ENCODE measurements at places on chromosomes 11 and 22.

DNA sequence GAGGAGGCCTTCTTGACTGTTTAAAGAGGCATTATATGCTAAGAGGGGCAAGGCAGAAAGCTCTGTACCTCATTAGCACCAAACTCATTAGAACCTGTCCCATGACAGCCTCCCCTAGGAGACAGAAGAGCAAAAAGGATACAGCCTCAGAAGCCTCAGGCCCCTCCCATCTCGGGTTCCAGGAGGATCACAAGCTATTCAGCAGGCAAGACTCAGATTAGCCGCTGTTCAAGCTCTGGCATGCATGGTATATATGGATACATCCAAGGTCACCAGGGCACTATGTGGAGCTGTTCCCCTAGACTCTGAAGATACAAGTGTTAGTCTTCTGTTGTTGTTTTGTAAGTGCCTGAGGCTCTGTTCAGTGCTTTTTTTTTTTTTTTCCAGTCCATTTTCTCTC is 32.1 kb downstream of the ATXN10 start:
- no peak for DNase-seq

- no peak for DNase-seq
These were observed 76.4 kb downstream of the YAP1 start for GRCh38 chr11:102186551-102187191.

DNA sequence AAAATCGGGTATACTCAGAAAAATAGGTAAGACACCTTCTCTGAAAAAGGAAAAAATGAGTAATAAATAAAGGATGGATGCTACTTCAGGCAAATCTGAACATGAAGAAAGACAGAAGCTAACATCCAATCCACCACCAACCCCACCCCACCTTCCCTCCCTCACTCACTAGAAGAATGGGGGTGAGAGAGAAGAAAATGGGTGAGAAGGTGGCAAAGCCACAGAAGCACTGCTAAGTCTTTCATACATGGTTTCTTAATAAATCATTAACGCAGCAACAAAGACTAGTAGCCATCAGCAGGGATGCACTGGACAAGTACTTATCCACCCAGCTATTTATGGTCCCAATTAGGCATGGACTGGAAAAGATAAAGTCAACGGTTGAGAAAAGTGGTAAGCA is 5.9 kb downstream of the FHIP1B start:
- no peak for DNase-seq

- peak; percentile 73 for DNase-seq
These were observed 21.4 kb downstream of the CD44 start for GRCh38 chr11:35160246-35160824.

GRCh38 chr11:61625525-61625924 is 44.6 kb upstream of the SYT7 start:
- DNase-seq, result no peak

DNA sequence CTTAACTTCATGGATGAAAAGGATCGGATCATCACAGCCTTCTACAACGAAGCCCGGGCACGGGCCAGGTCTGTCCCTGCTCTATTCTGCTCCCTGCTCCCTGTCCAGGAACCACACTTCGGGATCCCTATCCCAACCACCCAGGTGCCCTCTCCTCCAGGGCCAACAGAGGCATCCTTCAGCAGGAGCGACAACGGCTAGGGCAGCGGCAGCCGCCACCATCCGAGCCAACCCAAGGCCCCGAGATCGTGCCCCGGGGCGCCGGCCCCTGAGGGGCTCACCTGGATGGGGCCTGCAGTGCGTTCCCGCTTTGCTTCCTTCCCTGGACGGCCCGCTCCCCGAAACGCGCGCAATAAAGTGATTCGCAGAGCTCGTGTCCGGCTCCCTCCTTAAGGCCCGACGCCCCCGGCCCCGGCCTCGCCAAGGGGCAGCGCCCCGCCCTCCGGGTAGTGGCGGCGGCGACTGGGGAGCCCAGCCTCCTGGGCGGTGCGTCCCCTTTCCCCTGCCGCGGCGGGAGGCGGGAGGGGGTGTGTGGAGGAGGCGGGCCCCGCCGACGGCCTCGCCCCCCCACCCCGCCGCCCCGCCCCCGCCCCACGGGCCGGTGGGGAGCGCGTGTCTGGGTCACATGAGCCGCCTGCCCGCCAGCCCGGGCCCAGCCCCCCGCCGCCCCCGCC is at the start of gene VEGFB:
Gene VEGFB, plus strand, starts transcription at position 672 of the 674 bp plus-strand sequence. CDS start 250 bp downstream, outside the sequence.
- peak; percentile 73 for DNase-seq

GRCh38 chr11:16912692-16913111 is 101.5 kb downstream of the PLEKHA7 start:
- no peak for DNase-seq

- DNase-seq, result no peak
These were observed 22.3 kb upstream of the MICAL2 start for GRCh38 chr11:12088047-12088481.

DNA sequence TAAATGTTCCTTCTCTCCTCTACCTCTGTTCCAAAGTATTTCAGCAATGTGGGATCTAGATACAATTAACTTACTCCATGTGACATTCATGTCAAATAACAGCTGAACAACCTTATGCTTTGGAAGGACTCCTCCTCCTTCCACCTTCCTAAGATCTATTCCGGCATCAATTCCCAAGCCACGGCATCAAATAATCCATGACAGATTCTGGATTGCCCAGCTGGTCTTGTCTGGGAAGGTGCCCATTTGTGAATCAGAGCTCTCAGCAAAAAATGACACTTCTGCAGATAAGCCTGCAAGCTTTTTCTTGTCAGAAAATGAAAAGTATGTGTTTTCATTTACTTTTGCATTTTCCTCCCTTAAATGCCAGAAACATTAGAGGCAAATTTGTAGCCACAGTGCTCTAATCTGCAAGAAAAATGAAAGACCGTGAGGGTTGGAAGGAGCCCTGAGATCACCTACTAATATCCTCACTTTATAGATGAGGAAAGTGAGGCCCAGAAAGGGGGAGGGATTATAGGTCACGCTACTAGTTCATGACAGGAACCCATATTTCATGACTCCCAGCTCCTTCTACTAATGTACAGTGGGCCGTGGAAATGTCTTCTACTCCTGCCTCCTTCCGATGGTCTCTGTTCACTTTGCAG is 124.0 kb downstream of the ME3 start:
- no peak for DNase-seq

DNA sequence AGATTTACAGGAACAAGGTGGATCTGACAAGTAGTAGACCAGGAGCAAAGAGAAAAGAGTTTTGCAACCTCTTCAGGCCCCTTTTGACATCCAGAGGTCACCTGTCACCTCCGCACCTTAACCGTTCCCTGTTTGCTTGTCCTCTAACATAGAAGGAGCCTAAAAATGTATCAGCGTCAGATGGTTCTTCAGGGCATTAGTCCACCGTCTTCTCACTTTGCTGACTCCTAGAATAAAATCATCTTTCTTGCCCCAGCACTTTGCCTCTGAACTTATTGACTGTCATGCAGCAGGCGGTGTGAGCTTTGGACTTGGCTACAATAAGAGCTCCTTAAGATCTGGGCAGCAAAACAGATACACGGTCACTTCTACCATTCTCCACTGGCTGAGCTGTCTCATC is 339.7 kb upstream of the B3GAT1 start:
- no peak for DNase-seq

DNA sequence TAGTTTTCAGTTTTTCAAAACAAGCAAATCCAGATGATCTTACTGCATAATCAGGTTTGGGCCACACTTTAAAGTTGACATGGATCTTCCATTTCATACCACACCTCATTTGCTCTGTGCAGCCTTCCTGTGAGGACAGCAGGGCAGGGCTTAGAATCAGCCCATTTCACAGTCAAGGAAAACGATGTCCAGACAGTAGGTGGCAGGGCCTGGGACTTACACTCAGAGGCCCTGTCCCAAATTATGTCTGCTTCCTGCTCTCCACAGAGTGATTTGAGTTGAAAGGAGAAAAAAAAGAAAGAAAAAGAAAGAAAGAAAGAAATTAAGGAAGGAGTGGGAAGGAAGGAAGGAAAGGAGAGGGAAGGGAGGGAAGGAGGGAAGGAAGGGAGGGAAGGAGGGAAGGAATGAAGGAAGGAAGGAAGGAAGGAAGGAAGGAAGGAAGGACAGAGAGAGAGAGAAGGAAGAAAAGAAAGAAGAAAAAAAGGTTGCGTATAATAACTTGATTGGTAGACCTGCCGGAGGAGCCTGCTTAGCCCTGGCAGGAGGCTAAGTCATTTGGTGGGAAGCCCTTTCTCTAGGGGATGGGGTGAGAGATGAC is 23.6 kb downstream of the TSKU start:
- no peak for DNase-seq

DNA sequence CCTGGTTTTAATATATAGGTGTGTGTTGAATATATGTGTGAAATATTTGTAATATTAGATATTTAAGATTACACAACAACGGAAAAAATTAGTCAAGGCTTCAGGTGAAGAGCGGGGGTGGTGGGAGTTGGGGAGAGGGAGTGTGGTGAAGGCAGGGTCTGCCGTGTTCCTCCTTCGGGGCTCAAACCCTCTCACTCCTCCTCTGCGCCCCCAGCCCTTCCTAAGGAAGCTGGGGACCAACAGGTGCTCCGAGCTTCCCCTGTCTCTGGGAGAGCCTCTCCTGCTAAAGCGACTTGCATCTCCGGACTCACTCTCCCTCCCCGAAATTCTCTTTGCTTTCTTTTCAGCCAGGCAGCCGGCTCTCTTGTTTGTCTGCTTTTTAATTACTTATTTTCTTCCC is 960 bp upstream of the CADM1 start:
- no peak for DNase-seq

- DNase-seq, result no peak
These were observed 5.1 kb upstream of the KLHL35 start for GRCh38 chr11:75437966-75438659.

- no peak for DNase-seq
These were observed 560 bp downstream of the PHOX2A start for GRCh38 chr11:72243173-72244059.

DNA sequence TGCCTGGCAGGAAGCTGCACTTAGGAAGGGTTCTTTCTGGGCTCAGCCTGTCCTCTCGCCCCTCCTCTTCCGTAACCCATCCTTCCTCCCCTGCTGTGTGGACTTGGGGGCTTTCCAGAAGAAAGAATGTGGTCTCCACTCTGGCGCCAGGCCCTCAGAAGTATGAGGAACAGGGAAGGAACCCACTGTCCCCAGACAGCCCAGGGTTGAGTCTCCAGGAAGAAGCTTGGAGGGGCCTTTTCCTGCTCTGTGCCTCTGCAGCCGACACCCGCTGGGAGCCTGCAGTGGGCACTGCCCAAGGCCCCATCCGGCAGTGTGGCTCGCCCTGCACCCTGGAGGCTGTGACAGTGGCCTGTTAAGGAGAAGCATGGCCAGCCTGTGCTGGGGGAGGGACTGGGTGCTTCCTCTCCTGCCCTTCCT is 112.6 kb downstream of the ST3GAL4 start:
- DNase-seq, result no peak

DNA sequence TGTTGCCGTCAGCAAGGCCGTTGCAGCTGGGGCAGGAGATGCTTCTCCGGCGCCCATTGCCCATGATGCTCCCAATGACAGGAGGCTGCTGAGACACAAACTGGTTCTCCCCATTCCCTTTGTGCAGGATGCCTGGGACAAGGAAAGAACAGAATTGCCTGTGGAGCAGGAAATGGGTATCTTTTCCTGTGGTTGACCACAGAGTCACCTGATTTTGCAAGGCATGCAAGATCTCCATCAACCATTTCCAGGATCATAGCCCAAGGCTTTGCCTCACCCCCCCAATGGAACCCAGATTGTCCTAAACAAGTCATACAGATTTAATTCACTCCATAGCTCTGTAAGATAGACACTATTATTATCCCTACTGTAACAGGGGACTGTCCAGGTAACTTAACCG is 148.1 kb upstream of the NARS2 start:
- DNase-seq, result no peak

- no peak for DNase-seq
These were observed 307.7 kb downstream of the BUD13 start for GRCh38 chr11:116465056-116465455.

- no peak for DNase-seq
These were observed 2.6 kb upstream of the PATL1 start for GRCh38 chr11:59671471-59671870.

DNA sequence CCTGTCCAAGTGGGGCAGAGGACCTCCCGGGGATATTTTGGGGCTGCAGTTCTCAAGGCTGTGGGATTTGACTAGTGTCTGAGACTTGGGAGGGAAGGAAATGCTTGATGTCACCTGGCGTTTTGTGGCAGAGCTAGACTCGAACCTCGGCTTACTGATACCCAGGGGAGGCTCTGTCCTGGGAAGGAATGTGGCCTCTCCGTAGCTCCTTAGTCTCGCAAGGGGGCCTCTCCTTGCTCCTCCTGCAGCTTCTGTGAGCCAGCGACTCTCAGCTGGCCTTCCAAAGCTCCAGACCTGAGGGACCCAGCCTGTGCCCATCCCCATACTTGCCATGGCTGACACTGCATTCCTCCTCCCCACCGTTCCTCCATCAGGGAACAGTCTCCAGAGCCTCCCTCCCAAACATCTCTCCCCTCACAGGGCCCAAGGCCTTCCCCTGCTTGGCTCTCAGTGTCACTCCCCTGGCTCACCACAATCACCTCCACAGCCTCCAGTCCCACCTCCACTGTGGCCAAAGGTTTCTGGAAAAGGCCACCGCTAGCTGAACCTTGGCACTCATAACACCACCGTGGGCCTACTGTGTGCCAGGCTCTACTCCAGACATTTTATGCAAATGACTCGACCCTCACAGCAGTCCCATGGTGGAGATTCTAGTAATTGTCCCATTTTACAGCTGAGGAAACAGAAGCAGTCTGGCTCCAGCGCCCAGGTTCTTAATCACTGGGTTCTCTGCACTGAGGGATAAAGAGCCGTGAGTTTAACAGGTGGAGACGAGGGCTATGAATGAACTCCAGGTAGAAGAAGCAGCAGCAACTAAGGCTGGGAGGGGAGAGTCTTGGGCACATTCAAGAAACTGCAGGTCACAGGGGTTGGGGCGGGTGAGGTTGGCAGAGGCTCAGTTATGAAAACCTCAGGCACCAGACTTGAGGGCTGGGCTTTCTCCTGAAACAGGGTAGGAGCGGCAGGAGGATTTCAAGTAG is 12.1 kb downstream of the P2RY2 start:
- no peak for DNase-seq

DNA sequence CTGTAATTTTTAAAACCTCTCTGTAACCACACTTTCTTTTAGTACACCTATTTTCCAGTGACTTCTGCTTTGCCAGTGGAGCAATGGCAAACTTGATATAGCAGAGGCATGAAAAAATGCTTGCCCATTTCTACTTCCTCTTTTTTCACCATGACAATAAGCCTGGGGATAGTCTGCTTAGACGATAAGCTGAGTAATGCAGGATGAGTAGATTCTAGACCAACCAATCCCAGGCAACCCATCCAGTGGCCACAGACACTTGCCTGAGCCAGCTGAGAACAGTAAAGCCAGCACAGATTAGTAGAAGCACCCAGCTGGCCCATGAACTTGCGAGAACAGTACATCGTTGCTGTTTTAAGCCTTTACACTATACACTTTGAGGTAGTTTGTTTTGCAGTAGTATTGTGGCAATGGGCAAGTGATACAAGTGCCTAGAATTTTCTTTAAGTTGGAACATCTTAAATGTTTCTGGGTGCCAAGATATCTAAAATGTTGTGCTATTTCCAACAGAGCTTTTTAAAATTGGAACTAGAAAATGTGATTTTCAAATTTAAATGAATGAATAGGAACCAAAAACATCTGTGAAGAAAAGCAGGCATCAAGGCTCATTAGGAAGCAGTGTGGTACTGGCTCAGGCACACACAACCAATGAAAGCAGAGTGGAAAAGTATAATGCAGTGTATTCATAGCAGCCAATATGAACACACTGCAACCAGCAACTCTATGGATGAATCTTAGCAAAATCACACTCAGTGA is 37.7 kb downstream of the DDI1 start:
- DNase-seq, result no peak

- DNase-seq, result no peak
These were observed 15.5 kb downstream of the TREH start for GRCh38 chr11:118663902-118664301.

GRCh38 chr11:34449013-34449412 is 10.3 kb downstream of the CAT start:
- no peak for DNase-seq

GRCh38 chr11:99238401-99238800 is 217.7 kb downstream of the CNTN5 start:
- no peak for DNase-seq

Data from stimulated activated naive CD4-positive, alpha-beta T cell (primary cell).